ENCODE measurements at places on chromosomes 16 and 17.

DNA sequence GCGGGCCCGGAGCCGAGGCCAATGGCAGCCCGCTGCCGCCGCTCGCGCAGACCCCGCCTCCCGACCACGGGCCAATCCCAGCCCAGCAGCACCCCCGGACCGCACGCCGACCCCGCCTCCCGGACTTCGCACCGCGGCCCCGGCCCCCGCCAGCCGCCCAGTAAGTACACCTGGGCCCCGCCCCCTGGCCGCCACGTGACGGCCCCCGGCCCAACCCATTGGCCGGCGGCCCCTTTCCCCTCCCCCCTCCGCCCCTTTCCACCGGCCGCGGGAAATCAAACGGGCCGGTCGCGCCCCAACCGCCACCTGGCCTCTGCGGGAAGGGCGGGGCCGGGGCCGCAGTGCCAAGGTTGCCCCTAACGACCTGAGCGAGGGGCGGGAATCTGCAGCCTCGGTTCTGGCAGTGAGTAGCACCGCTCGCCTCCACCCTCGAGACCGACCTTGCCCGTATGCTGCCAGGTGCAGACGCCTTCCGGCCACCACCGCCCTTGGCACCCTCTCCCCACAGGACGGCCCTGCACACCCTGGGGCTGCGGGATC is at the start of gene YBX2:
YBX2 (minus strand) TSS at position 26 of the 540 bp plus-strand sequence. CDS start 139 bp downstream, outside the sequence.
- DNase-seq, result no peak

DNA sequence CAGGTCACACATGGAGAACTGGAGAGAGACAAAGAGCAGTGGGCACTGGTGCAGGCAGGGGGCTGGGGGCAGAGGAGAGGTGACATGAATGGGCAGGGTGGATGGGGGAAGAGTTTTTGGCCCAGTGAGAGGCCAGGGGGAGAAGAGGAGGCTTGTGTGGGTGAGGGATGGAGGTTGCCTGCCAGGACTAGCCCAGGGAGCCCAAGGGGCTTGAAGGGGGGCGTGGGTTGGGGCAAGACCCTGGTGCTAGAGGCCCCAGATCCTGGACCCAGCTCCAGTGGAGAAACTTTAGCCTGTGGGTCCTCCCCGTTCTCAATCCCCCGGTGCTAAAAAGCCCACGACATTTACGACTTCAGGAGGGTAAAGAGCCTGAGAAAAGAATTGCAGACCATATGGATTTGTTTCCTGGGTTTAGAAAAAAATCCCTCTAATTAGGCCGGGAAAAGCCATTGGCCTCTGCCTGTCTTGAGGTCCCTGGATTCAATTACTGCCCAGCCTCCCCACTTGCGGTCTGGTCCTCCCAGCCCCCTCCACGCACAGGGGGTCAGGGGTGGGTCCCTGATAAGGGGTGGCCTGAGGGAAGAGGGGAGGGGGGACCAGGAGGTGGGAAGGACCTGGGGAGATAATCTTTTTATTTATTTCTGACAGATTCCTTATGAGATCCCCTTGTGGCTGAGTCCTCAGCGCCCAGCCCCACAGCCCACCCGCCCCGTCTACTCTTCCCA is 33.0 kb downstream of the NGFR start:
- no peak for DNase-seq

DNA sequence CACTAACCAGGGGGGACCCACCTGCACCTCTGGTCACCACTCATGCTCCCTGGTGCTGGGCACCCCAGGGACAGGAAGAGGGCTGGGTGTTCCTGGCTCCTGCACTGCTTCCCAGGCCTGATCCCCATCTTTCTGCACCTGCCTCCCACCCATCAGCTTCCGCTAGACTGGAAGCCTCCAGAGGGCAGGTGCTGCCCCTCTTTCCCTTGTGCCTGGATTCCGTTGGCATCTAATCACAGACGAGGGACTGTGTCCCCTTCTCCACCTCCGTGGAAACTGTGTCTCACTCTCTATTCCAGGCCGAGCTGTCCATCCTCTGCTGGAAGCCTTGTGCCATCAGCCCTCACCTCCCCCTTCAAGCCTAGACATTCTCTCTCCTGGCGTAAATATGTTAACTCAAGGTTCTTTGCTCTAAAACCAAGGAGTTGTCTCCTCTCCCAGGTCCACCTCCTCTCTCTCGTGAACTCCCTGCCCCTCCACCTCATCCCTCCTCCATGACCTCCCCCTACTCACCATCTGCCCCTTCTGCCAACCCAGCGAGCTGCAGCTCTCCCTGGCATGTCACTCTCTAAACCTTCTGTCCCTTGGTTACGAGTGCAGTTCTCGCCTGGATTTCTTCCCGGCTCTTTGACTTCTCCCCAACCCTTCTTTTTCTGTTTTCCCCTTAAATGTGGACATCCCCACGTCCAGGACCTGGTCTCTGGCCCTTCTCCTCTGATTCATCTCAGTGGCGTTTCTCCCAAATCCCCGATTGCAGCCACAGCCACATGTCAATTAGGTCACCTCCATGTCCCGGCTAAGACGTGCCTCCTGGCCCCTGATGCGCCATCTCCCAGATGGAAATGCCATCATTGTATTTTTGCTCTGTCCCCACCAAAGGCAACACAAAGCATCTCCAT is 107.7 kb downstream of the SEC14L1 start:
- no peak for DNase-seq

GRCh38 chr16:57017251-57017650 is 27.9 kb downstream of the NLRC5 start:
- no peak for DNase-seq

GRCh38 chr17:64084086-64084939 is 45.6 kb downstream of the ERN1 start:
- no peak for DNase-seq

- DNase-seq, result peak; percentile 61
These were observed at the start of gene TMEM220 for GRCh38 chr17:10729334-10730193. TMEM220 (minus strand) TSS chr17:10730023; CDS start chr17:10729851, 172 bp downstream.

- no peak for DNase-seq
These were observed 744 bp downstream of the SALL1 start for GRCh38 chr16:51150165-51150887.

DNA sequence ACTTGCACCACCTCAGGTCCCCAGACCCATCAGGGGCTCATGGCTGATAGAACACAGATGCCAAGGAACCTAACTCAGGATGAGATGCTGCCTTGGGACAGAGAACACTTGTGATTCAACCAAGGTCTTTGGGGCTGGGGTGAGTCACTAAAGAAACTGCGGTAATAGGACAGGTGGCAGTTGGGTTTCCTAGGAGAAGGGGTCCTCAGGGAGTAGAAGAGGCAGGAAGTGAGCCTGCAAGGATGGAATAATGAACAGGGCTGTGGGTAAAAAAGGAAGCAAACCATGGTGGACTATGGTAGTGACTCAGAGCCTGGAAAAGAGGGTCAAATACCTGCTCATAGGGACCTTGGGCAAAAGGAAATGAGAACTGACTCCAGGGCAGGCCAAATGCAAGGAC is 6.5 kb upstream of the PNPO start:
- no peak for DNase-seq

GRCh38 chr16:87636050-87636684 is 33.9 kb downstream of the JPH3 start:
- peak; percentile 70 for DNase-seq

- DNase-seq, result no peak
These were observed 368.6 kb downstream of the CDH13 start for GRCh38 chr16:82995286-82995923.

DNA sequence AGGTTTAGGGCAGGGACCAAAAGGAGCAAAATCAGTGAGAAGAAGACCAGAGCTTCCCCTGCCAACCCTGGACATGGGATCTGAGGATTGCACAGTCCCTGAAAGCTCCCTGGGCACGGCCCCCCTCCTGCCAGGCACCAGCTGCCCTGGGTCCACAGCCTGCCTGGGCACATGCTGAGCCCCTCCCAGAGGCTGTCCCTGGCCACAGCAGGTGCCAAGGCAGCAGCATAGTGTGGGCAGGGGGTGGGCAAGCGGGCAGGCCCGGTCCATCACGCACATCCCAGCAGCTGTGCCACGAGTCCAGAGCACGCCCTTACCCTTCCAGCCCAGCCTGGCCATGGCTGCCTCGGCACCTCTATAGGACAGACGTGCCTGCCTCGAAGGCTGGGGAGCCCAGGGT is 12.7 kb downstream of the SCN4A start:
- DNase-seq, result no peak

DNA sequence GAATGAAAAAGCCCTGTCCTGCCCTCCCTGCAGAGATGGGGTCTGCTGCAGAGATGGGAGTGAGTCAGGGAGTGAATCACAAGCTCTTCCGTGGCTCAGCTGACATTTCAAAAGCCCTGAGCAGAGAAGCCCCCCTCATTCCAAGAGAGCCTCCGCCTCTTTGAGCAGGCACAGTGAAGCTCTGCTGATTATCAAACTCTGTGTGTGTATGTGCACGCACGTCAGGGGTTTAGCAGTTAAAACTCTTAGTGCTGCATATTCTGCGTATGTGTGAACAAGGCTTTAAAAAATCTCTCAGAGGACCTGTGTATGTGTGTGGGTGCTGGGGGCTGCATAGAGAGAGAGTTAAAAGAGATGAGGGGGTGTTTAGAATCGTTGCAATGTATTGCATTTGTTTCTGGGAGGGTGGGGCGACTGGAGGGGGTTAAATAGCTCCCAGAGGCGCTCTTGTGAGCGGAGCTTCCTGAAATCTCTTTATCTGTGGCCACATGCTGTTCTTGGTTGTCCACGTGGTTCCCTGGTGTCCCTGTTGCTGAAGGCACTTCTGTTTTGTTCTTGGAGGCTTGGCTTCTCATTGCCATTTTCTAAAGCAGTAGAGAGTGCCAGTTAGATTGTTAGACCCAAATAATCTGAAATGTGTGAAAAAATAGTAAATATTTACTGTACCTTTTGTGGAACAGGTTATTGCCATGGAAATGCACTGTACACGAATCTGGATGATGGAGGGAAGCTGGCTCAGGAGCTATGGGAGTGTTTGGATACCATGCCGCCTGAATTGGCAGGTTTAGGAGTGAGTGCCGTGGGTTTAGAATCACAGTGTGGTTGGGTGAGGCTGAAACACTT is 116.6 kb downstream of the PRKCB start:
- DNase-seq, result peak; percentile 54

DNA sequence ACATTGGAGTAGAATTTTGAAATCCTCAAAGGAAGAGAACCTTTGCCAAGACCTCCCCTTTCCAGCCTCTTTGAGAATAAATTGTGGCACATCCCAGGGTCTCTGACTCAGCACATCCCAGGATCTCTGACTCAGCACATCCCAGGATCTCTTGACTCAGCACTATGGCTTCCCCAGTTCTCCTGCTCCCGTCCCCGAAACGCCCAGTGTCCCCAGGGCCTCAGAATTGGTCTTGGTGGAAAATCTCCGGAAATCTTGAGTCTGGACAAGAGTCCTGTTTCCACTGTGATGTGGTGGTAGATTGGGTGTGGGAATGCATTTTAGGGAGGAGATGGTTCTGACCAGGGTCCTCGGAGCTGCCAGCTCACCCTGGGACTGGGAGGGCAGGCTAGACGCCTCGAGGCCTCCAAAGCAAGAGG is 19.2 kb downstream of the PLXDC1 start:
- no peak for DNase-seq

- no peak for DNase-seq
These were observed 1.6 kb upstream of the KIAA0513 start for GRCh38 chr16:85025781-85026653.

DNA sequence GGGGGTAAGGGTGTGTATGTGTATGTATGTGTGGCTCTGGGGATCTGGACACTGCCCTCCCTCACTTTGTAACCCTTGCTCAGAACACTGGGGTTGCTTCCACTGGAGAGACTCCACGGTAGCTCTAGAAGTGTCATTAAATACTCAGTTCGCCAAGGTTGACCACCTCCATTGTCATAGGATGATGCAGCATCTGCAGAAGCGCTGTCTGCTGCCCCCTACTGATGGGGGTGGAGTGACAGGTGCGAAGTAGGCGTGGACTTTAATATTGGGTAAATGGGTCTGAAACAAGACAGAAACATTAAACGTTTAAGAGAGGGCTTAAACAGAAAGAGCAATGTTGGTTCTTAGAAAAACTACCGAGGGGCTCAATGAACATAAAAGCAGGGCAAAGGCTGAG is 35.5 kb upstream of the STAC2 start:
- no peak for DNase-seq

- no peak for DNase-seq
These were observed 6.0 kb upstream of the ATP1B2 start for GRCh38 chr17:7644775-7645174.

DNA sequence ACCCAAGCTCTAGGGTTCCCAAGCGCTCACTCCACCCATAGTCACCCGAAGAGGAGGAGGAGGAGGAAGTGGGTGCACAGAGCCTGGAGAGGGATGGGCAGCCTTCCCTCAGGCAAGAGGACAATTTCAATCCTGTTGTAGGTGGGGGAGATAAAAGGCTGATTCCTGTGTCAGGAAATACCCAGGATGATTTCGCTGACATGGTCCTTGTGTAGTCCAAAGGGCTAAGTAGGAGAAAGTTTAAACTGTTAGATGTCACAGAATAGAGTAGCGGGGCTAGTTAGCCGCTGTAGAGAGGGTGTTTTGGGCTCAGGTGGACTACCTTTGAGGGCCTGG is 1.3 kb upstream of the EXOC7 start:
- DNase-seq, result no peak

DNA sequence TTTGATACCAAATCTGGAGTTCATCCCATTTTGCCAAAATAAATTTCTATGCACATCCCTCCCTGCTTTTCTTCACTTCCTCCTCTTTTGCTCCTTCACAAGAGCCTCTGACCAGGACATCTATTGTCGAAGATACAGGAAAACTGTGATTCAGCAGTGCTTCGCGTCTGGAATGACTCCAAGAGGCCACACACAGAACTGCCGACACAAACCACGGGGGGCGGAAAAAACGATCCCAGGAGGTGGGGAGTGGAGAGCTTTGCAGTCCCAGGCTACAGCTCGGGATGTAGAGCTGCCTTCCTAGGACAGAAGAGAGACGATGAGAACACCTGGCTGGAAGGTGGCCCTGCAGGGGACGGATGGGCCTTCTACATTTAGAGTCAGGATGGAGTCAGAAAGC is 102.8 kb downstream of the XYLT1 start:
- DNase-seq, result no peak

DNA sequence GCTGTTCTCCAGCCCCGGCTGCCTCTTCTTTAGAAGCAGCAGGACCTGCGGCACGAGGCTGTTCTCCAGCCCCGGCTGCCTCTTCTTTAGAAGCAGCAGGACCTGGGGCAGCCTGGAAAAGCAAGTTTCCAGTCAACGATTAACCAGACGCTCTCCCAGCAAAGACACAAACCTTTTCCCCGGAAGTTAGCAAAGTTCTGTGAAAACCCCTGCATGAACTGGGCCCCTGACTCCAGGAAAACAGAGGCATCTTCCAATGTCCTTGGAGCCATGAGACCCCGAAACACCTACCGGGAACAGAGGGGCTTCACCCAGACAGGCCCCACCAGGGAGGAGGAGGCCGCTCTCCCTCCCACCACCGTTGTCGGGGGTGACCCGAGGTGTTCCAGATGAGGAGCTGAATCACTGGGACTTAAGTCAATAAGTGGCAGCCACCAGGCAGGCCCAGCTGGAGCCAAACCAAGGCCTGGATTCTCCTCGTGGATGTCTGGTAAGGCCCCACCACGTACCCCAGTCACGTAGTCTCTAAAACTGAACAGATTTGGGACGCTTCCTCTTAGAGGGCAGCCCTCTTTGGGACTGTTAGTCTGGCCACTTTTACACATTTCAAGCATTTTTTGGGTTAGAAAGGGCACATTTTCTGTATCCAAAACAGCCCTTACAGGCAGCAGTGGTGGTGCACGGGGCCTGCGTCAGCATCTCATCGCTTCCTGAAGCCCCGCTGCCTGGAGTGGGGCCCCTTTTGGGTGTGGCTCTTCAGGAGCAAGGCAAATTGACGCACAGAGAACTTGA is at the start of gene RPH3AL:
RPH3AL (minus strand) TSS at position 387 of the 792 bp plus-strand sequence. CDS start 25,264 bp downstream, outside the sequence.
- no peak for DNase-seq

Measured in globus pallidus (tissue), 1 donor.